ENCODE measurements at places on chromosomes 13 and 19.

DNA sequence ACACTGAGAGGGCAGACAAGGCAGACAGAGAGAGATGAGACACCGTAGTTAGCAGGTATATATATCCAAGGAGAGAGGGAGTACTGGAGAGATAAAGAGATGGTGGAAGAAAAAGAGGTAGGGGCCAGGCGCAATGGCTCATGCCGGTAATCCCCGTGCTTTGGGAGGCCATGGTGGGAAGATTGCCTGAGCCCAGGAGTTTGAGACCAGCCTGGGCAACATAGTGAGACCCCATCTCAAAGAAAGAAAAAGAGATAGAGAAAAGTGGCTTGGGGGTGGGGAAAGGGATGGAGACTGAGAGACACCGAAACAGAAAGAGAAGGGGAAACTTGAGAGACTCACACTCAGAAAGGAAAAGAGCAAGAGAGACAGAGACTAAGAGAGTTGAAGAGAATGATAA lies 2.5 kb downstream of the RAB4B start:
- DNase-seq, result no peak

GRCh38 chr19:38250428-38250820 lies 5.8 kb downstream of the PPP1R14A start:
- DNase-seq, result no peak

DNA sequence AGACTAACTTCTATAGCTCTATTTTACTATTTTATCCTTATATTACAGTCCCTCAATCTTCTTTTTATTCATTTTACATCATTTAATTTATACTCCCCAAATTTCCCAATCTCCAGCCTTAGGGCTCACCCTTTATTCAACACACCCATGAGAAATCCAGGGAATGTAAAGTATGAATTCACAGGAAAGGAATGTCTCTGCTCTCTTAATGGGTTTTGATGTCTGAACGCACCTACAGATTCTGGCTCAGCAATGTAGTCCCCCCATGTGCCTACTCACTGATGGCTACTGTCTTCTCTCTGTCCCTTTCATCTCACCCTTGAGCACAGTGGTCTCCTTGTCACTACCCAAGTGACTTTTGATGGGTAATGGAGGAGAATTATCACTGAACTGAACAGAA lies 32.8 kb downstream of the TNFSF13B start:
- no peak for DNase-seq

DNA sequence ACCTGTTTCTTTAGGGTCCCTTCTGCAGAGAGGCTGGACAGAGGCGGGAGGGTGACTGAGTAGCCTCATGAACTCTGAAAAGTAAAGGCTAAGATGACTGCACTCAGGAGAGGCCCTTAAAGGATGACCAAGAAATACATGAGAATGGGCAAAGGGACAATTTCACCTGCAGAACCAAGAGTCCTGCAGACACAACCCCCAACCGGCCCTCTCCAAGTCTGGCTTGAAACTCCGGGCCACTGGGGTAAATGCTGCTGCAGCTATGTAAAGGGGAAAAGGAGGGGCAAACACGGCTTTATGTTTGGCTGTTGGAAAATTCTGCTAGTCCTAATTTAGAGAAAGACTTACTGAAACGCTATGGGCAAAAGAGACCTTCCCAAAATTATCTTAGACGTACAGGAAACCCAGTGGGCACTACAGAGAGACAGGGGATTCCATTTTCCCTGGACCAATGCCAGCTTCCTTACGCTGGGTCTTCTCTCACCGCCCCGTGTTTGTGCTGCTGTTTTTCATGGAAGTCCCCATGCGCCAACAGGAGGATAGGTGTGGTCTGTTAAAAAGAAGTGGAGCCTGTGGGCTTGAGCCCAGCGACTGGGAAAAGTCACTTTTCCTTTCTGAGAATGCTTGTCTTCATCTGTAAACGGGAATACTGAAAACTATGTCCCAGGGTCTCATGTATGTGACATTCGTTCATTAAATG lies 10.6 kb downstream of the COL4A2 start:
- DNase-seq, result no peak

DNA sequence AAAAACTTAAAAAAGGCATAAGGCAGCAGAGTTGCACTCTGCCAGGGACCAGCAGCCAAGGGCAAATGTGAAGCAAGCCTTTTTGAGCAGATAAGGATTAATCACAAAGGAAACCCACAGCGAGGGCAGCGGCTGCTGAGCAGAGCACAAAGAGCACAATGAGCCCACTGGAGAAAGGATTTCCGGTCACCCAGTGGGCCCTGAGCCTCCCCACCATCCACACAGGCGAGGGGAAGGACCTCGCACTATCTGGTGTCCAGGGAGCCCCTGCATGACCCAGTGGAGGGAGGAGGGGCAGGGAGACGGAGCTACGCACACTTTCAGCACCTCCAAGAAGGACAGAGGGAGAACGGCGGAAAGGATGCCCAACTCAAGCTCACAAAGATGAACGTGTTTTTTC lies 40.0 kb downstream of the COL4A1 start:
- DNase-seq, result no peak

DNA sequence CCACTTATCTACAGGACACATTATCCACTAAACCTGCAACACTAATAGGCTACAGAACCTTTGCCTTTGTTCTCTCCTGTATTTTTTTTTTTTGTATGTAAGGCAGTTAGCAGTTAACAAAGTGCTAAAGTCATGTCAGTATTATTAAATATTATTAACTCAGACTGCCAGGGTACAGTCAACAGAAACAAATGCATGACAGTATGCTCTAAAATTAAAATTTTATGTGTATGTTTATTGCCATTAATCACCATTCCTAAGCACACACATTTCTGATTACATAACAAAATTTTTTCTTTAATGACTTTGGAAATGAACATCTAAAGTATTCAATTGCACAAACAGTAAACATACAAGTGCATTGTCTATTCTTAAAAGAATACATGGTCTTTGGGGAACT lies 41.7 kb downstream of the XPO4 start:
- no peak for DNase-seq

GRCh38 chr19:17075864-17076542 lies 426 bp downstream of the MYO9B start:
- peak; percentile 49 for DNase-seq

- no peak for DNase-seq
Measured at GRCh38 chr19:50878851-50879250, 5.6 kb downstream of the KLK2 start.

DNA sequence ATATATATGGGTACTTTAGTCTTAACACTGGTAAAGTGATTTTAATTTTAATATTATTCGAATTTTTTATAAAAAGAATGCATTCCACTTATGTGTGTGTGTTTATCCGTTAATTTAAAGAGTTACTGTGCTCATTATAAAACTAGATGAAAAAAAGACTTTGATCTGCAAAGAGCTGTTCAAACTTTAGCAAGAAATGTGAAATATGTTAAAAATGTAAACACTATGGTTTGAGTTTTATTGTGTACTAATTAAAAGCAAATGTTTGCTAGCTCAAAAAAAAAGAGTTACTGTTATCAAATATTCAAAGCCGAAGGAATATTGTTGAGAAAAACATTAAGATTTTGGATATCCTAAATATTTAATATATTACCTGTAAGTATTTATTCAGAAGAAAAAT lies 34.5 kb downstream of the UFM1 start:
- no peak for DNase-seq

GRCh38 chr13:99894105-99894839 lies 77.3 kb downstream of the ZIC5 start:
- no peak for DNase-seq

- no peak for DNase-seq
Measured at GRCh38 chr19:54790711-54791110, 12.7 kb upstream of the KIR2DL4 start.

DNA sequence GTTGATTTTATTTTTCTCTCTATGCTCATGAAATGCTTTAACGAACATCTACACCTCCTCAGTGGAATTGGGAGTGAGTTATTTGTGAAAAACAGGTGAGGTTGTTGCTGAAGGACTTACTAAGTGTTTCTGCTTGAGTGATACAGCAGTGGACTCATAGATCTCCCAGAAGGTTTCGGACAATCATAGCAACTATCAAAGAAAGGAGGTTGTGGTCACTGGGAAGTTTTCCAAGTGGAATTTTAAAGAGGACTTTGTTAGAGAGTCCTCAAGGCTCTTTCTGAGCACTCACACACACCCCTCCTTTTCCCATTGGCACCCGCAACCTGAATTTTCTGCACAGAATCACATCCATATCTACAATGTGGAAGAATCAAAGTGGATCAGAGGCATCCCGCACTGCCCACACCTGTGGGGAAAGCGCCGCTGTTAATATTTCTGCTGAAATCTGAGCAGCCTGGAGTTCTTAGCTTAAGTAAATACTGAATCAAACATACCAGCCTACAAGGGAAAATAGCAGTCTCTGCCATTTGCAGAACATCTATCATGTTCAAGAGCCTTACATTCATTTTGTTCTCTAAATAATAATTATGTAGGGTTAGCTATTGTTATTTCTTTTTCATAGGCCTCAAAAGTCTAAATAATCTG lies 719.4 kb downstream of the DIAPH3 start:
- no peak for DNase-seq

DNA sequence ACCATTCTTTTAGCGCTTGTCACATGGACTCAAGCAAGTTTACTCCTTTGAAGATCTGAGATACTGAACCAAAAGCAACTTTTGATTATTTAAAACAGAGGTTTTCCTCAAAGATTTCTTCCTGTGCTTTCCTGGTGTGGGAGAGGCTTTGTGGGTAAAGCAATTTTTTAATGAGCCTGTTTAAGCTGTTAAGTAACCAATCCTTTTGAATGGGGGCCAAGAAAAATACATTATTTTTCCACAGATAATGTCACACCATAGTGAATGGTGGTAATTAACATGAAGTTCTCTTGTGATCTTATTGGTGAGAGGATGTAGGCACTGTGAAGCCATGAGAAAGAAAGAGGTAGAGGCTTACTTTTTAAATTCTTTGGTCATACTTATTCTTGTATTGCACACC lies 55.8 kb upstream of the OBI1 start:
- DNase-seq, result no peak

GRCh38 chr19:40604647-40605215 lies 3.6 kb downstream of the LTBP4 start:
- DNase-seq, result no peak

DNA sequence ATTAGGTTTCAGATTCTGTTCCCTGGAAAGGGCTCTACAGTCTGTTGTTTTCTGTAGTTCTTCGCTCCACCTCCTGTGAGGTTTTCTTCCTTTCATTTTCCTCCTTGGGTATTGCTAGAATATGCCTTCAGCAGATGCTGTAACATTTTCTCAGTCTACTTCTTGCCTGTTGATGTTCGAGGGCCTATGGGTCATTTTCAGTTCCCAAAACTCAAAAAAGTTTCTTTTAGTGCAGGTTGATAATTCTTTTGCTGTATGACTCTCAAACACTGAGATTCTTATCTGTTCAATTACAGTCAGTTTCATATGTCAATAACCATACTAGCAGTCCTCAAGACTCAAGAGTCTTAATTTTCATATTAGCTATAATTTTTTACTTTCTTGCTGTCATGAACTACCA lies 268.3 kb downstream of the RFC3 start:
- DNase-seq, result no peak

- DNase-seq, result no peak
Measured at GRCh38 chr19:40697007-40697406, 6.6 kb upstream of the NUMBL start.

DNA sequence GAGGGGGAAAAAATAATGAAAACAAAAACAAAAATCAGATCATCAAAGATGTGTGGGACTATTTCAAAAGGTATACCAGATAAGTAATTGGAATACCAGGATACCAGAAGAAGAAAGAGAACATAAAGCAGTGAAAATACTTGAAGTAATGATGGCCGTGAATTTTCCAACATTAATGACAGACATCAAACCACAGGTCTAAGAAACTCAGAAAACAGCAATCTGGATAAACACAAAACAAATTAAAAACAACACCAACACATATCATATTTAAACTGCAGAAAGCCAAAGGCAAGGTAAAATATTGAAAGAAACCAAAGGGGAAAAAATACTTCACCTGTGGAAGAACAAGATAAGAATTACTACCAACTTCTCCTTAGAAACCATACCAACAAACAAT lies 24.2 kb upstream of the UFM1 start:
- DNase-seq, result no peak

- no peak for DNase-seq
Measured at GRCh38 chr19:17626456-17627015, 61.6 kb downstream of the UNC13A start.

DNA sequence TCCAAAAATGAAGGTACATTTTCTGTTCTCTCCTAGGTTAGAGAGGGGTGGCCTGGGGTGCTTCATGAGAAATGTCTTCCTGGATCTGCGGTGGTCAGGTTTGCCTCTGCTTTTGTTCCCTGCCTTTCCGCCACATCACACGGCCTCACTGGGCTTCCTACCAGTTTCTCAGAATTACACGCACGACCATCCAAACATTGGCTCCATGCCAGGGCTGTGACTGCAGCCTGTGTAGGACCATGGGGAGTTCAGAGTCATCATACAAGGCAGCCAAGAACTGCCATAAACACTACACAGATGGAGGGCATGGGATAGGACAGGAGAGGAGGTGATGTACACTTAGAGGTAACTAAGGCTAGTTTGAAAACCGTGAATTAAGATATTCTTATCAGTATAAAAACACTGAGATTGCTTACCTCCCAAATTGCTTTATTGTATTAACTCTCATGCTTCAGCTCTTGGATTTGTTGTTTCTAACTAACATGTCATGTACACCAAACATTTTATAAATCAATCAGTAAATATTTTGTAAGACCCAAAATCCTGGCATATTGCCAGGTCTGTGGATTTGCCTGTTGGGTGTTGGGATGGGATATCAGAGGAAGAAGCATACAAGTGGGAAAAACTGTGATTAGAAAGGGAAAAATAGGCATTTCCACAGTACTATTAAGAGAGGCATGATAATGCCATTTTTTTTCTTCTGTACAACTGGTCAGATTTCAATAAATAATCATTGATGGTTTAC lies 45.2 kb downstream of the CDADC1 start:
- no peak for DNase-seq

DNA sequence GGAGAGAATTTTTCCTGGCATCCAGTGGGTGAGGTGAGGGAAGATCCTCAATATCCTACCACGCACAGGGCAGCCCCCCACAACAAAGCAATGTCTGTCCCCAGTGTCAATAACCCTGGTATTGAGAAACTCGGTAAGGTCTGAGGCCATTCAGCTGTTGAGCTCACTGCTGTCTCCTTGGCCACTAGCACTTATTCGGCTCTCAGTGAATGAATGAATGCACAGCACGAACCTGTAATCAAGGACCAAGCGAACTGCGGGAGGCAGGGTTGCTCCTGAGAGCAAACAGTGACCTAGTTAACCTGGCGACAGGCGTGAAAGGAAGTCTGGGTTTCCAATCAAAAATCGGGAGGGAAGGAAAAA lies 640 bp downstream of the ZSCAN5A start:
- peak; percentile 30 for DNase-seq

- DNase-seq, result no peak
Measured at GRCh38 chr13:88919970-88920628, 1248.9 kb downstream of the SLITRK5 start.

GRCh38 chr13:41562083-41562482 lies 104.7 kb downstream of the RGCC start:
- no peak for DNase-seq

DNA sequence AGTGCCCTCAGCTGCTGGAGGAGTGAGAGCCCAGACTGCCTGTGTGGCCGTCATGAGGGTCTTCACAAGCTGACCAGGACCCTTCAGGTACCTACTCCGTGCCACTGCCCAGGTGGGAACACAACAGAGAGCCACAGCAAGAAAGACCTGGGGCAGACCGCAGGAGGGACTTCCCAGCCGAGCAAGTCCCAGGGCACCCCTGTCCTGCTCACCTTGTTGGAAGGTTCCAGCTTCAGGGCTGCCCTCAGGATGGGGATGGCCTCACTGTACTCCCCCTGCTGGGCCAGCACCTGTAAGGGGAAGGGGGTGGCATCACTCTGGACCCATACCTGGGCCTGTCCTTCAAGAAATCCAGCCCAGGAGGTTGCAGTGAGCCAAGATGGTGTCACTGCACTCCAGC lies 10.3 kb downstream of the FKBP8 start:
- no peak for DNase-seq
